Left ventricle myocardium superior (tissue), 1 donor: ENCODE measurements at places on chromosomes 11 and 22. TPM values are rescaled to one million over a fixed set of nuclear protein-coding genes. Genes with fewer than 3 reads are reported as not detected.

The MMP13 gene
- total RNA-seq, result not detected

The PRR5 gene
- total RNA-seq, result 2.9 TPM

The ZP1 gene
- total RNA-seq, result not detected

The MRGPRX4 gene
- not detected for total RNA-seq

The MRGPRF gene
- 5.5 TPM for total RNA-seq

The ETS1 gene
- total RNA-seq, result 53.4 TPM

The BRSK2 gene
- 0.74 TPM for total RNA-seq

The DCUN1D5 gene
- total RNA-seq, result 29.0 TPM
